ENCODE measurements at places on chromosomes 1 and 21. TPM values are rescaled to one million over a fixed set of nuclear protein-coding genes. Genes with fewer than 3 reads are reported as not detected.

DNA sequence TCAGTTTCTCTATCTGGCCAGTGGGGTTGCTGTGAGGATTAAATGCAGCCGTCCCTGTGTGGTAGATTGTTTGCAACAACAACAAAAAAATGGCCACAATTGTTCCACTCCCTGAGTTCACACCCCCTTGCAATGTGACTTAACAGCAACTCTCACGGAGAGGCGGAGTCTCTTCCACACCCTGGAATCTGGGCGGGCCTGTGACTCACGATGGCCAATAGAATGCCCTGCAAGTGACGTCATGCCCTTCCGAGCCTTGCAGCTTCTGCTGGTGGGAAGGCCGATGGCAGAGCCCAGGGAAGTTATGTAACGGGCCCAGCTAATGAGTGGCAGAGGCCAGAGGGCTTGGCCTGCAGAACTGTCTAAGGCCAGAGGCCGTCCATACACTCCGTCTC is 87.9 kb downstream of the RIPK4 start:
- no peak for DNase-seq

- DNase-seq, result no peak
These were observed 202.7 kb upstream of the FOXD3 start for GRCh38 chr1:63119575-63120155.

DNA sequence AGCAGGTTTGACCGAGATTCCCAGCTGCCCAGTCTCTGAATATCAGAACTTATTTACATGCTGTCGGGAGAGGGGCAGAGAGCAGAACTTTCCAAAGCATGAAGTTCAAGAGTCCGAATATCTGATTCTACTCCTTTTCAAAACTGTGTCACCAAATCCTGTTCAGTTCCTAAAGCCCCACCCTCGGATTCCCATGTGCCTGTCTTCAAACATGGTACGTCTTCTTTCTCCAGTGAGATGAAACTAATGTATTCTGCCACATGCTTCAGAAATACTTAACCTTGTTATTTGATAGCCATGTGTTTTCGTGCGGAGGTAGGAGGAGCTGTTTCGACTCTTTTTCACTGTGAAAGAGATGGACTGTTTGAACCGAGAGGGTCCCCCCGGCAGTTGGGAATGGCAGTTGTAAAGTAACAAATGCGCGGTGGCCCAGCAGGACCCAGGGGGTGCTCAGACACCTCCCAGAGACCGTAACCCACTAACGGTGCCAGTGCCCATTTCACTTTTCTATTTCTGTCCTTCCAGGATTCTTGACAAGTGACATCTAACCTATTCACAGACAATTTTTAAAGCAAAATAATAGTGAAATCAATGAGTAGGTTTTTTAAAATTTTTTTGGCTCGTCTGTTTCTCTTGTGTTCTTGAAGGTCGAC is 67.2 kb downstream of the ZBTB18 start:
- no peak for DNase-seq

GRCh38 chr1:99228153-99228552 is 36.1 kb upstream of the PLPPR4 start:
- no peak for DNase-seq

GRCh38 chr1:184622136-184622823 is 132.4 kb downstream of the EDEM3 start:
- no peak for DNase-seq

- no peak for DNase-seq
These were observed 107.4 kb downstream of the MATN1 start for GRCh38 chr1:30615816-30616590.

DNA sequence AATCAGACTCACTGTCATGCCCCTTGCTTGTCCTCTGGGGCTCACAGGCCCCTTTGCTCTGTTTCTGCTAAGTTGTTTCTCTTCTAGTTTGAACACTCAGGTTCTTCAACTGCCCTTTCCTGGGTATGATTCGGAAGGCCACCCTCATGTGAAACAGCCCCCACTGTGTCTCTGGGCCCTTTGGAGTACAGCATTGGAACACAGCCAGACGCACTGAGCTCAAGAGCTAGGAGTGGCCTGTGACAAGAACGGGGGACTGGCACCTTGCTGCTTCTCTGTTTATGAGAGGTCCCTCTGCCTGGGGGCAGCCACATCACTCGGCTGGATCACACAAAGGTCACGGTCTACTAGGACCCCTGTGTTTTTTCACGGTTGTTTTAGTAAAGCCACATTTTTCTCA is 114.4 kb upstream of the ZC3H12A start:
- no peak for DNase-seq

GRCh38 chr21:38202811-38203210 is 54.0 kb upstream of the KCNJ15 start:
- DNase-seq, result no peak

- no peak for DNase-seq
These were observed 51.1 kb downstream of the ST6GALNAC3 start for GRCh38 chr1:76125473-76126219.

- no peak for DNase-seq
These were observed 452.2 kb downstream of the LTN1 start for GRCh38 chr21:28540514-28540913.

GRCh38 chr21:28480470-28480869 is 512.2 kb downstream of the LTN1 start:
- DNase-seq, result no peak

DNA sequence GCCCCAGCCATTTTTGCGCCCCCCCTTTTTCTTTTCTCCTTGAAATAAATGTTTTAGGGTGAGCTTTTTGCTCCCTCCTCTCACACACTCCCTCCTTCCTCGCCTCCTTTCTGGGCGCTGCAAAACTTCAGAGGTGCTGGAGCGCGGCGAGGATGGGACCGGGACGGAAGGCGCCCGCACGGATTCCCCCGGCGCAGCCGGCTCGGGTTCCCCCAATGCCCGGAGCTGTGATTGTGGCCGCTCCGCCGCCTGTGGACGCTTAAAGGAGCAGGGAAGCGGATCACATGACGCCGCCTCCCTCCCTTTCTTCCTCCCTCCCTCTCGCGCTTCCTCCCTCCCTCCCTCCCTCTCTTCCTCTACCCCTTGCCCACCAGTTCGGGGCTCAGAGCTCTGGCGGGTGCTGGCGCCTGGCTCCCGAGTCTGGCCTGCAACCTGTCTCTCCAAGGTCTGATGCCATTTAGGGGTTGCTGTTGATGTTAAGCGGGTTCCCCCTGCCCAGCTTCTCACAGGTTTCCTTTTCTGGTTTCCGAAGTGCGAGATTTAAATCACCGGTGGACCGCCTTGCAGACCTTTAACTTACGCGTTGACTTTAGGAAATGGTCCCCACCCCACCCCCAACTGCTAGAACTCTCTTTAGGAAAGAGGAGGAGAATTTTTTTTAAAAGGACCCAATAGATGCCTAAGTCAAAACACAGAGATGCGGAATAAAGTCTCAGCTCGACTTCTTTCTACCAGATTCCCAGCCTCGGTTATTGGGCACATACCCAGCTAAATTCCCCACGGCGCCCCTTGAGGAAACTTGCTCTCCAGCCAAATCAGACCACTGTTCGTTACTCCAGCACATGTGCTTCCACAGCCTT is at the start of gene WLS:
TSS of gene WLS (minus strand) at position 235 of the 860 bp plus-strand sequence. CDS start at position 11, 224 bp downstream.
- DNase-seq, result no peak

DNA sequence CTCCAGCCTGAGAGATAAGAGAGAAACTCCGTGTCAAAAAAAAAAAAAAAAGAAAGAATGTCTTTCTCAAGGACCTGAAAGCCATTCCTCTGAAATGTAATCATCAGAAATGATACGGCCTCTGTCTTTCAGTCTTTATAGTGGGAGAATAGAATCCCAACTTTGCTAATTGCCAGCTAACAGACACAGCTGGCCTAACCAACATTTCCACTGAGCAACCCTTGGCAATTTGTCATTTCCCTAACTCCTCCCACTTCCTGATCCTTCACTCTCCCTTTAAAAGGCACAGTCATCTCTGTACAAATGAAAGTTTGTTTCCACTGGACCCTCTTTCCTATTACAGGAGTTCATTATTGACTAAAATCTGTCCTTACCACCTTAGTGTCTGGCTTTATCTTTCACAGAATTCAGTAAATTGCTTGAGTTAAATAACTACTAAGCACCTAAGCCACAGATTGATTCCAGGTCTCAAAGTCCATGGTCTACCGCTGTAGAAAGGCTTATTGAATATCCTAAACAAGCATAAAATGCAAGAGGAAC is 4.3 kb upstream of the CBR1 start:
- DNase-seq, result no peak

The TSPEAR gene
- total RNA-seq, result not detected

The NBPF20 gene
- 3.3 TPM for total RNA-seq

The C4BPB gene
- total RNA-seq, result 1.6 TPM

The CACNA1E gene
- not detected for total RNA-seq

The TMEM125 gene
- not detected for total RNA-seq

The S100A7 gene
- total RNA-seq, result not detected

The CYP4Z1 gene
- not detected for total RNA-seq

The CLDN17 gene
- not detected for total RNA-seq

The OR10J1 gene
- total RNA-seq, result not detected

The CNN3 gene
- 18.3 TPM for total RNA-seq

The VPS13D gene
- total RNA-seq, result 64.9 TPM

The SIM2 gene
- total RNA-seq, result not detected

Measured in naive thymus-derived CD8-positive, alpha-beta T cell (primary cell).